Nucleus accumbens (tissue), 56 donors: ENCODE measurements at places on chromosomes 5 and 9.

GRCh38 chr9:107487521-107488374 is 1.8 kb downstream of the KLF4 start:
- peak; percentile 3 for DNase-seq

DNA sequence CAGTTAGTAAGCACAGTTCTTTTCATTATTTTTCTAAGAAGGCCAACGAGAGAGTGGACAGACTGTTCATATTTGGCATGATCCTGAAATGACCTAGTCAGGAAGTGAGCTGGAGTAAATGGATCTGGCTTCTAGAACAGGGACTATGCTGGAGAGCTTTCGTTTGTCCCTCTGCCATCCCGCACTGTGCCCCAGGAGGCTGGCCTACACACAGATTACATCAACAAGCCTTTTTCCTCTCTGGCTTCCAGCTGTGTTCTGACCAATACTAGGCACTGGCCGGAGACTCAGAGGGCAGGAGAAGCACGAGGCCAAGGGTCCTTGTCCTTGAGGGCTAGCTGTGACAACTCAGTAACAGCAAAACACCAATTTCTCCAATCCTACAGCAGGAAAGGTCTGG is 127.8 kb downstream of the MED27 start:
- no peak for DNase-seq

GRCh38 chr5:173612948-173613347 is 3.5 kb downstream of the BOD1 start:
- DNase-seq = no peak

DNA sequence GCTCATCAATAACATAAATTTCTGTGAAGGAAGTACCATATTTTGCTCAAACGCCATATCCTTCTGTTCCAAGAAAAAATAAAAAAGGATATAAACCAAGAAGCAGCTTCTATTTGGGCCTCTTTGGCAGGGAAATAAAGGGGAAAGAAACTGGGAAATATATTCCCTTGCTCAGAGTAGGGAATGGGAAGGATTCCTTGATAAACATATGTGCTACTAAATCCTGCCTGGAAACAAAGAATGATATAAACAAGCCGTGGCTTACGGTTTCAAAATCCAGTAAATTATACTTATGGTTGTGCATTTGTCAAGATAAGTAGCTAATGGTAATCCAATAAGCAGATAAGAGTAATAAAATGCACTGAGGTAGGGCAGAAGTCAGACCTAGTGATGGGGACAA is 481.6 kb downstream of the NTRK2 start:
- DNase-seq = no peak

DNA sequence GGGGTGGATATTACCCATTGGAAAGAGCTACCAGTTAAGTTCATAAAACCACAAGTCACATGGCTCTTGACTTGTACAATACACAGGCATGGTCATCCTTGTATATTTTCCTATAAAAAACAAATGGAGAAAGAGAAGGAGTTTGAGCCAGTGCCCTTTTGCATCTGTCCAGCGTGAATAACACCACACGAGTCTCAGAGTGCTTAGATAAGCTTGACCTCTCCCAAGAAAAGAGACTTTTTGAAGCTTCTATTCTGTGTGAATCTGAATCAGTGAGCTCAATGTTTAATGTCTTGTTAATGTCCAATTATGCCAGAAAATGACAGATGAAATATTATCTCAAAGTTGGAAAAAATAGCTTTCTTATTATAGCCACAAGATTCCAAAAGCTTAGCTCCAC is 30.9 kb upstream of the LPAR1 start:
- no peak for DNase-seq

DNA sequence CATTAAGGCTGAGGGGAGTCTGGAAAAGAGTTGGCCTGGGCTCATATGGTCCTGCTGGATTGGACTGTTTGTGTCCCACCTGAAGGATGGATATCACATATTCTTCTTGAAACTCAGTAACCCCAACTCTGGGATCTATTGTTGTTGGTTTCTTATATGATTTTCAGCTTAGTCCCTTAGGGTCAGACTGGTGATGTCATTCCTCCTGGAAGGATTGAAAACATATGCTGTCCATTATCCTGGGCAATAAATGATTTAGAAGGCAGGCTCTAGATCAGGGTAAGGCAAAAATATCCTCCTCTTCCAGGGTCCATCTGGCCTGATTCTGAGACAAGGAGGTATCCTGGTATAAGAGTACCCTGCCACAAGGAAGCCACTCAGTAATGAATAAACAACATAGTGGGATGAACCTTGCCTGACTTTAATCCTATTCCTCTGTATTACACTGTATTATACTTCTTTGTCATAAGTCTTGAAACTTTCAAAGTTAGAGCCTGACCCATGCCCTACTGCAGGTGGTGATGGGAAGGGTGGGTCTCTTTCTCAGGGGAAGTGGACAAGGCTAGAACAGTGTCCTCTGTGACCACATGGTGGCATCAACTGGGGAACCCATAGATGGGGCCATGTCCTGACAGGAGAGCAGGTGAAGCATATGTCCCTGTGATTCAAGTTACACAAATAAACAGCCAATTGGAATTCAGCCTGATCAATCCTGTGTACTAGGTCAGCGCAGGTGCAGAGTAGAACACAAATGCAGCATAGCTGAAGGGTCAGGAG is 454.4 kb upstream of the TRPC7 start:
- DNase-seq = no peak

GRCh38 chr5:150377964-150378694 is 20.6 kb downstream of the TCOF1 start:
- DNase-seq = no peak

DNA sequence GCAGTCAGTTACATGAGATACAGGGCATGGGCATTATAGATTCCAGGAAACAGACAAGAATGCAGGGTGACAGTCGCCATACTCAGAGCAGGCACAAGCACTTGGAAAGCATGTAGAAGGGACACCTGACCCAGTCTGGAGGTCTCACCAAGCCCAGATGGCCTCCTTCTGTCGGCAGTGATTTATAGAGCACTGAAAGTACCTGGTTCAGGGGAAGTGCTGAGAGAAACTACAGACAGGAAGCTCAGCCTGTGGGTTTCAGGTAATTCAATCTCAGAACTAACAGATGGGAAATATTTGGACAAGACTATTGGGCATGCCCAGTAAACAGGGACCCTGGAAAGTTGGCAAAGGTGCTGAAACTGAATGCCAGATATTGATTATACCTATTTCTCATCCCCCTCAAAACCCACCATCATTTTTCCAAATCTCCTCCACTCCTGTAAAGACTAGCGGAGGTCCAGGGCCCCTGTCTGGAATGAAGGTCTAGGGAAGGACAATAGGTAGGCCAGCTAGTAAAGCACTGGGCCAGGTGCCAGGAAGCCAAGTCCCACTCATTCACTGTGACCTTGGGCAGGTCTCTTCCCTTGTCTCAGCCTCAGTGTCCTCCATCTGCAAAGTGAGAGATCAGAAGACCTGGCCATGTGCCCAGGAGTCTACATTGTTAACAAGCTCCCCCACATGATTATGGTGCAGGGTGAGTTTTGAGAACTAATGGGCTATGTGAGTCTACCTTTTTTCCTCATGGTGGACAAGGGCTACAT is 26.9 kb downstream of the KLHL3 start:
- no peak for DNase-seq

GRCh38 chr5:66882606-66883227 is 286.5 kb downstream of the MAST4 start:
- no peak for DNase-seq

DNA sequence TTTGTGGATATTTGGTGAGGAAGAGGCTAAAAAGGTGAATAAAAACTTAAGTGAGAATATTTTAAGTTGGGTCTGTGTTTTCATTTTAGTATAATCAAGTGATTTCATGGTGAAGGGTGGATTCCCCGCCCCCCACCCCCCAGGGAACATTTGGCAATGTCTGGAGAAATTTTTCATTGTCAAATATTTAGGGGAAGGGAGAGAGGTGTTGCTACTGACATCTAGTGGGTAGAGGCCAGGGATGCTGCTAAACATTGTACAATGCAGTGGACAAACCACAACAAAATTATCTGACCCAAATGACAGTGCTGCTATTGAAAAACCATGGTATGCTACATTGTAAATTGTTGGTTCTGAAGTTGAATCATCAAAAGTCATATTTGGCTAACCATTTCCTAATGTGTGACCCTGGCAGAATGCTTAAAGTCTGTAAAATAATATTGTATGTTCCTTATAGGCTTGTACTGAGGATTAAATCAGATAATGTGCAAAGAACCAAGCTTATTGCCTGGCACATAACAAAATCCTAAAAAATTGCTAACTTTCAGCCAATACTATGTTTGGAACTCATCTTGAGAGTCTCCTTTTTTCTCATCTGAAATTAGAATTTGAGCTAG is 5.6 kb downstream of the C5orf24 start:
- no peak for DNase-seq

GRCh38 chr5:115795700-115796099 is 20.8 kb downstream of the CDO1 start:
- DNase-seq = no peak

- DNase-seq = no peak
Observed at GRCh38 chr5:138458384-138458783, 6.9 kb upstream of the EGR1 start.

- DNase-seq = no peak
Observed at GRCh38 chr5:114317751-114318150, 44.1 kb upstream of the KCNN2 start.

GRCh38 chr9:103397868-103398600 is 402.9 kb downstream of the CYLC2 start:
- peak; percentile 27 for DNase-seq

- DNase-seq = no peak
Observed at GRCh38 chr9:37034938-37035647, 1.0 kb upstream of the PAX5 start.

DNA sequence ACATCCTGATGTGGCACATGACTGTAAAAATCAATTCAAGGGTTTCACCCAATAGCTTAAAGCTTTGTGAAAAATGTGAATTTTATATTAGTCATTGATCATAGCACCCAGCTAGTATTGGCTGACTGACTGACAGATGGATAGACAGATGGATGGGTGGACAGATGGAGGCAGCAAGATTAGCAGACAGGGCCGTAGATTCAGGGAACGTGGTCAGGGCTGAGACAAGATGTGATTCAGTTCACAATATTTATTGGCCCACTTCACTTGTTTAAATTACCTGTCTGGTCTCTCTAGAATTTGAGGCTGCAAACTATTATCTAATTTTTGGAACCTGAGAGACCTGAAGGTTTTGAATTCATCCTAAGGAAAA is 12.0 kb upstream of the PCSK5 start:
- DNase-seq = no peak

GRCh38 chr5:25458628-25459027 is 813.9 kb upstream of the CDH10 start:
- no peak for DNase-seq

DNA sequence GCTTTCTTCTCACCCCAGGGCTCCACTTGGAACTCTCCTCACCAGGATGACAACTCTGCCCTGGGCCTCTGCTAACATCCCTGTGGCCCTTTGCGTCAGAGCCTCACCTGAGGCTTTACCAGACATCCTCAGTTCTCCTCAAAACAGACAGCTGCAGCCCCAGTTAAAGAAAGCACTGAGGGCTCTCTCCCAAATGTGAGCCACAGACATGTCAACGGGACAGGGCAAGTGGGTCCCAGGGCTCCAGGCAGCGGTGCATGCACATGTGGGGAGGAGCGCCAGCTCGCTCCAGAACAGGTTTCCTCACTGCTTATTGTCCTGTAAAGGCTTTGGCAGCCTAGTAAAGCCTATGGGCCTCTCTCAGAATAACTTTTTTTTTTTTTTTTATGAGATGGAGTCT is 37.3 kb downstream of the IPPK start:
- DNase-seq = no peak

- DNase-seq = no peak
Observed at GRCh38 chr5:129400395-129400983, 59.6 kb upstream of the ADAMTS19 start.

- no peak for DNase-seq
Observed at GRCh38 chr9:129122133-129122532, 10.9 kb downstream of the PTPA start.

DNA sequence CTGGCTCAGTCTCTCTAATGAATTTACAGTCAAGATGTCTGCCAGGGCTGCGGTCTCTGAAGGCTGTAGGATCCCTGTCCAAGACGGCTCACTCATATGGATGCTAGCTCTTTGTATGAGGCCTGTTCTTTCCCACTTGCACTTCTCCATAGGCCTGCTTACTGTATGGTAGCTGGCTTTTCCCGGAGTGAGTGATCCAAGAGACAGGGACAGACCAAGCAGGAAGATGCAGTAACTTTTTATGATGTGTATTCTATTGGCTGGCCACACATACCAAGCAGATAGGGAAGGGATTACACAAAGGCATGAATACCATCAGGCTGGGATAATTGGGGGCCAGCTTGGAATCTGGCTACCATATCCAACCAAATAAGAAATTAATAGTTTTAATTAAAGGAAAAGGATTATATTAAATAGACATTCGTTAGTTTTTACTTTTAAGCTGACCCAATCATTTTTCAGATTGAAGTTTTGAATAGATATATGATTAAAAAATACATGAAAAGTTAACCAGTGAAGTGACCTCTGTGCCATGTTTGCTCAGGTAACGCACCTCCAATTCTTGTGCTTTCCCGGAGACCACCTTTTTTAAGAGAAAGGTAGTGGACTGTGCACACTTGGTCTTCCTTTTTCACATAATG is 20.6 kb downstream of the NSD1 start:
- DNase-seq = no peak

- no peak for DNase-seq
Observed at GRCh38 chr9:2262386-2263071, 247.4 kb downstream of the SMARCA2 start.

DNA sequence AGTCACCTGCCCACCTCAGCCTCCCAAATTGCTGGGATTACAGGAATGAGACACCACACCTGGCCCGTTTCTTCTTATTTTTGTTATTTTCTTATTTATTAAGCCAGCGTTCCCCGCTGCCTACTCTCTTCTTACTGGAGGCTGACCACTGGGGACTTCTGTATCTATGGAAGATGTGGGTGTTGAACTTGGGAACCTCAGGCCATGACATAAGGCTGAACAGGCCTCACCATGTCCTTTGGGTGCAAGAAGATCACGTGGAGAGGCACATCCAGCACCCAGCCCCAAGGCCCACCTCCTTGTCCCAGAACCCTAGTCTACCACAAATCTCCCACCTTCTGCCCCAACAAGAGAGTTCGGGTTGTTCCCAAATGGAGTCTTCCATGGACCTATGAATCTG is 59.4 kb upstream of the NEK6 start:
- DNase-seq = no peak

DNA sequence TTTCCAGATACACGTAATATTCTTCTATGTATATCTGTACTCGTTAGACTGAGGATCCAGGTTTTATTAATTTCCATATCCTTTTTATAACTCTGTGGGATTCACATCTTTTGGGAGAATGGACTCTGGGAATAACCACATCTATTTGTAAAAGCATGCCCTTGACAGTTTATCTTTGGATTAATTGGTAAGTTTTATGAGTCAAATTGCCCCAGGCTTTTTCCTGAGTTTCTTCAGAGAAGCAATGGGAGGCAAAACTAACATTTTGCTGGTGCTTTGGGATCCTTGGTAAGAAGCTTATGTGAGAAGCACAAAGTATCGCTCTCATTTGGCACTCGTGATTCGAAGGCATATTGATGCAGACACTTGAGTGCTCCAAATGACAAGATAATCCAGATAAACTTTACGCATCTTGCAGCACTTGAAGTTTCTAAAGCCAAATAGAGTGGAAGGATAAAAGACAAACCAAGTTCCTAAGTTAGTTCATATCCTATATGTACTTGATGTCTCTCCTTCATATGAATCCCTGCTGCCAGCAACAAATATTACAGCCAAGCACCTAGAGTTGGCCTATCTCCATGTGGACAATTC is 324.7 kb downstream of the TLE4 start:
- DNase-seq = no peak

GRCh38 chr5:68862560-68862959 is 231.3 kb upstream of the SLC30A5 start:
- DNase-seq = no peak

GRCh38 chr5:151222054-151222789 is 1.7 kb downstream of the CCDC69 start:
- no peak for DNase-seq
